Activated T-helper 1 cell treated with anti-CD3 and anti-CD28 coated beads, Interleukin-12 subunit alpha, Interleukin-12 subunit beta, Interleukin-2, Interleukin-4 antibody, amounts not matched to agents 30 ng/mL and 10 ng/mL and 1 ng/mL, durations not matched to agents 14 hours and 24 hours and 36 hours (primary cell): ENCODE measurements at places on chromosomes 4 and X.

- DNase-seq: peak; percentile 20
Observed at GRCh38 chrX:31038575-31039326, 33.1 kb downstream of the FTHL17 start.

- DNase-seq: no peak
Observed at GRCh38 chr4:104859601-104860237, 287.0 kb upstream of the TET2 start.

- DNase-seq: no peak
Observed at GRCh38 chrX:149652232-149652981, 20.8 kb upstream of the TMEM185A start.

GRCh38 chr4:40379248-40379647, 44.1 kb downstream of the CHRNA9 start:
- no peak for DNase-seq
